Hindlimb muscle (tissue), 1 donor: ENCODE measurements at places on chromosomes 2 and 18.

GRCh38 chr2:160621748-160622147 is 128.1 kb upstream of the RBMS1 start:
- DNase-seq = no peak

DNA sequence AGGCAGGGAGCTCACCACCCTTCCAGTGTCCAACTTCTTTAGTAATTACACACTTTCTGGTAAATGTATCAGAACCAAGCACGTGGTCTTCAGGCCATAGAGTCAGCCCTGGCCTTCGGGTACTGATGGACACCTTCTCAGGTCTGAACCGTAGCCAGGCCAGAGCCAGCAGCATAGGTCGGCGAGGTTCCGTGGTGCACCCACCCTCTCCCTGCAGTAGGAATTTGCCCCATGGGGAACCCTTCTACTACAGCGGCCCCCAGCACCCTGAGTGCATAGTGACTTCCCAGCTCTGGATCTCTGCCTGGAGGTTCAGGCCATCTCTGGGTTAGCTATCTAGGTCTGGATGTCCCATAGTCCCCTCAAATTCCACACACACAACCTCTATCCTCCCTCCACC is 61.6 kb downstream of the EDAR start:
- no peak for DNase-seq

GRCh38 chr2:174634130-174635014 is 36.8 kb upstream of the WIPF1 start:
- no peak for DNase-seq

GRCh38 chr2:23221236-23221635 is 163.7 kb upstream of the KLHL29 start:
- DNase-seq = no peak

DNA sequence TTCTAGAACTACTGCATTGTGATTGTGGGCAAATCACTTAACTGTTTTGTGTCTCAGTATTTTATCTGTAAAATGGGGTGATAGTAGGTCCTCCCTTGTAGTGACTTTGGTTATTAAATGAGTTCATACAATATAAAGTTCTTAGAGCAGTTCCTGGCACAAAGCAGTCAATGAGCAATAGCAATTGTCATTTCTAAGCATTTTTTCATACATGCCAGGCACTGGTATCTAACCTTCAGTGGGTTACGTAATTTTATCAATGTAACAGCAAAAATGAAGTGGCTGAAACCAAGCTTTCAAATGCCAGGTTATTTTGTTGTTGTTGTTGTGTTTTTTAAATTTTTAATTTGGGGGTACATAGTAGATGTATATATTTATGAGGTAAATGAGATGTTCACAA is 401.9 kb downstream of the MEIS1 start:
- no peak for DNase-seq

GRCh38 chr2:113895301-113895700 is 5.4 kb downstream of the ACTR3 start:
- no peak for DNase-seq

DNA sequence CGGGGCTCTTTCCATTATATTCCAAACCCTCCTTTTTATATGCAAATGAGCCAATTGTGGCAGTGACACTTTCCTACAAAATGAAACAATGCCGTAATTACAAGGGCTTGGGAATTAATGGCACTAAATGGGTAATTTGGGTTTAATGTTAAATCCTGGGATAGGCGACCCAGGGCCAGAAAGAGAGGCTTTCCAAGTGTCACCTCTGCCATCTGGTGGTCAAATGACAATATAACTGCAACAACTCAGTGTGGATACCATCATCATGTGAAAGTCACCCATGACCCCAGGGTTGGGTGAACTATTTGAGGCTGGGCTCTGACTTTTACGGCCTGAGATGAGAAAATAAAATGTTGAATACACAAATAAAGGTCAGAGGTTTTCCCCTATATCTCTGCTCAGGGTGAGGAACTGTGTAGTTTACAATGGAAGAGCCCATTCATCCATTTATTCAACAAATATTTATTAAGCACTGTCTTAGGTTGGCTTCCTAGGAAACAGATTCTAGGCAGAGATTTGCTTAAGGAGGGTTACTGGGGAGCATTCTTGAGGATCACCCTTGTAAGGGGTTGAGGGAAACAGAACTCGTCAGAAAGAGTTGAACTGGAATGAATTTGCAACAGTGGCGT is 13.6 kb upstream of the THADA start:
- DNase-seq = peak; percentile 38

- DNase-seq = no peak
Measured at GRCh38 chr2:199195927-199196502, 261.7 kb downstream of the SATB2 start.

GRCh38 chr2:113838277-113838676 is 51.6 kb upstream of the ACTR3 start:
- DNase-seq = no peak

DNA sequence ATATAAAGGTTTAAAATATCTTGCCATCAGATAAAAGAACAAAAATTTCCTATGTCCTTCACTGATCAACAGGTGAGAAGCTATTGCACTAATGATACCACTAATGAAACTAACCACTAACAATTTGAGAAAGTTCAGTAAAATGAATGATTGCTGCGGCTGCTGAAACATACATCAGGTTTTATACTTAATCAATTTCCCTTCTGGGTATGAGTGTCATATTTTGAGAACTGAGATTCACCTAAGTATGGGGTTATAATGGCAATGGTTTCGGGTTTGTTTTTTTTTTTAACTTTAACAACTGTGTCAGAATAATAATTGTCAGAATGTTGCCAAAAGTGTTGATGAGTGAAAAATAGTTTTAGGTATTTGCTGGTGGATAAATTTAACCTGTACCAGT is 151.3 kb upstream of the SLC39A10 start:
- DNase-seq = no peak

- no peak for DNase-seq
Measured at GRCh38 chr18:58125183-58125582, 81.2 kb downstream of the NEDD4L start.

- DNase-seq = no peak
Measured at GRCh38 chr2:118986738-118987137, 44.7 kb downstream of the MARCO start.

DNA sequence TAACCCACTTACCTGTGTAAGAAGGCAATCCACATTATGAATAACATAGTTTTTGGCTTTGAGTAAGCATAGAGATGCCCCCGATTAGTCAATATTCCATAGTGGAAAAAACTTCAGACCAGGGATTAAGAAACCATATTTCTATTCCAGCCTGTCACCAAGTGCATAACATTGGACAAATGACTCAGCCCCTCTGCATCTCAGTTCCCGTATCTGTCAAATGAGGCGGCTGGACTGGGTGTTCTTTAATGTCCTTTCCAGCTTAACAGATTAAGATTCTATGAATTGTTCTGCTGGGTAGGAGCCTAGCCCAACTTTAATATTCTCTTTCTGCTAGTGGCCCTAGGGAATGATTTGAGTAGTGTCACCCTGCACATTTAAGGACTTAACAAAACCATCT is 11.8 kb upstream of the FTCDNL1 start:
- DNase-seq = no peak

DNA sequence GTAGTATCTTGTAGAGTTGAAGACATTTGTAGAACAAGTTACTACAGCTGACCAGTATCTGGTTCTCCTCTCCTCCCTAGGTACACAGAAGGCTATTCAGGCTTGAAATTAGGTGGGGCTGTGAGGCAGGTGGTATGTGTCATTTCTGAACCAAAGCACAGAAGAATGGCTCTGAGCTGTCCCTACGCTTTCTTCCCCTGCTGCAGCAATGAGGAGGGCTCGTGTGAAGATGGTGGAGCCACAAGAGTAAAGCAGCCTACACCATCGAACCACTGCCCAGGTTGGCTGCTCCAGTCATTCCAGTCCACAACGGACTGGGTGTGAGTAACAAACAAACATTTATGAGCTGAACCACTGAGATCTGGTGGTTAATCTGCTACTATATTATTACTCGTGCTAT is 148.9 kb downstream of the DTNB start:
- DNase-seq = no peak

DNA sequence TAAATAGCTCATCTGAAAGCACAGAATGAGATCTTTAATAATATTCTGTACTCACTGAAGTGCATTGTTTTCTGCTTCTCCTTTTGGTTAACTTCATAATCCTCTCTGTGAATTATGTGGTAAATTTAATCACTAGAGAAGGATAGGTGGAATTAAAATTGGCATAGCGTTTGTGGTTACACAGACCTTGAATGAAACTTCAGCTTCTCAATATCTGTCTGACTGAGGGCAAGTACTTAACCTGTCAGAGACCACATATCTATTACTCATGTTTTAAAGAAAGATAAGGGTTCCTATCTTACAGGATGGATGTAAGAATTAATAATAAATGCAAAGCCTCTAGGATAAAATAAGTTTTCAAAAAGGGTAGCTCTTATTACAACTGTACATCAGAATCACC is 861.8 kb downstream of the TRIB2 start:
- DNase-seq = no peak

GRCh38 chr18:5842653-5843052 is 52.7 kb downstream of the TMEM200C start:
- DNase-seq = no peak

- DNase-seq = no peak
Measured at GRCh38 chr2:230636684-230637271, 75.9 kb upstream of the CAB39 start.

DNA sequence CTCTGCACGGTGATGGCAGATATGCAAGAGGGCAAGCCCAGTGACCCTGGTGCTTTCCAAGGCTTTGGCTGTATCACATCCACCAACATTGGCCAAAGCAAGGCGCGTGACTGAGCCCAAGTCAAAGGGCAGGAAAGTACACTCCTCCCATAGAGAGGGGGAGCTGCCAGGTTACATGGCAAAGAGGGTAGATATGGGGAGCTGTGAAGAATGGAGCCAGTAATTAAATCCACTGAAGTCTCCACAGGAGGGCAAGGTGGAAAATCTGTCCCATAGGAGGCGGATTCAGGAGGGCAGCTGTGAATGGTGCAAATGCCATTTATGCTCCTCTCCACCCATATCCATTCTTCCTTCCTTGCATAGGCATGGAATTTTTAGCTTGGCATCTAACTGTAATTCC is 44.6 kb upstream of the THOC1 start:
- no peak for DNase-seq

GRCh38 chr2:72129681-72130340 is 17.9 kb downstream of the CYP26B1 start:
- no peak for DNase-seq

DNA sequence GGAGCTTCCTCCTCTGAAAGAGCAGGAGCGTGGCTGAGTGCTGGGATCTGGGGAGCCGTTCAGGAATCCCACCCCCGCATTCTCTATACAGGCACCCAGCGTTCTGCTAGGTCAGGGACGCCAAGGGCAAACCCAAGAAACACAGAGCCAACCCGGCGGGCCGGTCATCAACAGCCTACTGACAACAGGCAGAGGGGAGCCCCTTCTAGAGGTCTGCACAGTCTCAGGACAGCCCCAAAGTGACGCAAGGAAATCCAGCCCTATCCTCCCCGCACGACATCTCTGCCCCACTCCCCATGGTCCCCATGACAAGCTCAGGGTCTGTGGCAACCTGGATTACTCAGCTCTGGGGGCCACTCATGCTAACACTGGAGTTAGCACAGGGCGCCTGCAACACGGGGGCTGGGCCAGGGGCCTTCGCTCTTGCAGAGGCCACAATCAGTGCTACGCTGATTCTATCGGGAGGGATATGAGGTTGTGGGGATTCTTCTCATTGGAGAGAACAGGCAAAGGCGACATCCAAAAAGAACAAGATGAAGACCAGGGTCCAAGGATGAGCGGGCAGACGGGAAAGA is 81.6 kb downstream of the PXDN start:
- DNase-seq = no peak

GRCh38 chr2:237766340-237766739 is 32.2 kb upstream of the RBM44 start:
- DNase-seq = no peak

DNA sequence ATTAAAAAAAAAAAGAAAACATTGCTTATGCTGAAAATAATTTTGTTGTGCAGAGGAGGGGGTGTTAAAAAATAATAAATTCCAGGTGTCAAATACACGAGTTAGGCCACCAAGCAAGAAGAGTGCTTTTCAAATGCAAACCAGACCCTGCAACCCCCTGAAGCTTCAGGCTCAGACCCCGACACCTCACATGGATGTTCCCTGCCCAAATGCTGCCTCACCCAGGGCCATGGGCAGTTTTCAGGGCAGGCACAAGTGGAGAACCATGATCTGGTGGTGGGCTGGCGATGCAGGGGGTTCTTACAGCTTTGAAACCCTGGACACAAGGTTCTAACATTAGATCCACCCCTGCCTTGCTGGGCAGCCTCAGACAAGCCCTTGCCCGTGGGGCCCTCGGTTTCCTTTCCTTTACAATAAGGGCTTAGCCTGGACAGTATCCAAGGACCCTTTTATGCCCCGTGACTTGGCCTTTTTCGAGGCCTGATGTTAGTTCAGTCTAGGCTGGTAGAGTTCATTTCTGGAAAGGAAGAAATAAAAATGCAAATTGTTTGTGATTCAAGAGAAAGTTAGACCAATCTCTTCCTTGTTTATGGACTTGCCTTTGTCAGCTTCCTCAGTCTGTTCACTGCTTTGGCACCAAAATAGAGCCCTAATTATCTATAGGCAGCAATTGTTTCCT is 168.7 kb downstream of the DDX1 start:
- no peak for DNase-seq

DNA sequence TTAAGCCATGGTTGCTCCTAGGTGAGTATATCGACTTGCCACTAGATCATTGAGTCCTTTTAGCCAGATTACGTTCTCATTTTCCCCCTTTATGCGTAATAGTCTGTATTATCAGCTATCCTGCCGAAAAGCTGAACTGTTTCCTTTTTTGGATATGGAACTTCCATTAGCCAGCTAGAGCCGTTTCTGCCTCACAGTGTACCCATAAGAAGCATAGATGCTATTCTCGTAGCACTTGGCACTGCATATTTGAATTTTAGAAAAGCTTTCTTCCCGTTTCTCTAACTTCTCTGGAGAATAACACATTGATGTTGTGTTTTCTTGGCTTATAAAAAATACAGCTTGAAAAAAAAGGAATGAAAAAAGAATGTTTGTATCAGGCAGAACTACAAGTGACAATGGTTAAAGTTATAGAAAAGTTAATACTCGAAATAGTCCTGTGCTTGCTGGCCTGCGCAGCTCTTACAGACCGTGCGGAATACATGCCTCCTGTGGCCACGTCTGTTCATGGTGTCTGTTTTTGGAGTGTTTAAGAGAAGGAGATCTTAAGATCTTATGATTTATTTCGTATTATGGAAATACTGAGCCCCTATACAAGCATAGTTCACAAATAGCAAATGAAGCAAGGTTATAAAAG is 710 bp downstream of the DUSP19 start:
- no peak for DNase-seq

DNA sequence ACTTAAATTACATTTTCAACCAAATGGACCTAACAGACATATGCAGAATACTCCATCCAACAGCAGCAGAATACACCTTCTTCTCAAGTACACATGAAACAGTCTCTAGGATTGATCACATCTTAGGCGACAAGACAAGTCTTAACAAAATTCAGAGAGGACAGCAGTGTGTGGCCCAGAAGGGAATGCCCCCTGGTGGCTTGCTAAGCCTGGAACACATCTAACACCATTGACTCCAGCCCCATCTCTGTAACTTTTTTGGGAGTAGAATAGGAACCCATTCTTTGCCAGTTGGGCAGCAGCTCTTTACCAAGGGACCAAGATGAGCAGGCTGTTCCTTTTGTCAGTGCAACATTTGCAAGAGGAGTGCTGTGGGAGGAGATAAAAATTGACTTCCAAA is 249.9 kb downstream of the PLCL1 start:
- no peak for DNase-seq
